GM23248 (cell line): ENCODE measurements at places on chromosomes 2 and 18. TPM values are rescaled to one million over a fixed set of nuclear protein-coding genes. Genes with fewer than 3 reads are reported as not detected.

DNA sequence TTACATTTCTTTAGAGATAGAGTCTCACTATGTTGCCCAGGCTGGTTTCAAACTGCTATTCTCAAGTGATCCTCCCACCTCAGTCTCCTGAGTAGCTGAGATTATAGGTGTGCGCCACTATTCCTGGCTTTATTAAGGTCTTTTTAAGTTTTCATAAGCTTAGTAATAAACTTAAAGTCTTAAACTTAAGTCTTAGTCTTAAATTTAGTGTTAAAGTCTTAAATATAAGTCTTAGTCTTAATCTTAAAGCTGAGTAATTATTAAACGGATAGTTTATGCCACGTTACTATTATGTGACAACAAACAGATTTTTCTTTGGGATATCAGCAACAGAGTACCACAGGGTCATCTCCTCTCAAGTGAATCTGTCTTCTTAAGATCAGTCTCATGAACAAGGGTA is 12.6 kb downstream of the FARP2 start:
- no peak for DNase-seq

ALLC gene
- total RNA-seq = not detected in 2 replicates

DNA sequence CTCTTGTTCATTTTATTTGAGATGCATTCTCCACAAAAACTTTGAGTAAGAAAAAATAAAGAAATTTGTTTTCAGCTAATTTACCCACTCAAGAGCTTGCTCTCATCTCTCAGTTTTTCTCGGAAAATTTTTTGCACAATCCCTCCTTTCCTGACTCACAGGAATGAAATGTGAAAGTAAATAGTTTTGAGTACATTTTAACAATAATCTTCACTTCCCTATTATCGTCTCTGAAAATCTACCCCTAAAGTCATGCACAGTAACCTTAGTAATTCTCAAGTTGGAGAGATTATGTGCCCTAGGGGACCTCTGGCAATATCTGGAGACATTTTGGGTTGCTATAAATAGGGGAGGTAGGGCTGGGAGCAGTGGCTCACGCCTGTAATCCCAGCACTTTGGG is 2.6 kb downstream of the CYB5A start:
- DNase-seq = peak; percentile 64

- no peak for DNase-seq
Observed at GRCh38 chr2:129611471-129611870, 368.0 kb upstream of the RAB6C start.

DNA sequence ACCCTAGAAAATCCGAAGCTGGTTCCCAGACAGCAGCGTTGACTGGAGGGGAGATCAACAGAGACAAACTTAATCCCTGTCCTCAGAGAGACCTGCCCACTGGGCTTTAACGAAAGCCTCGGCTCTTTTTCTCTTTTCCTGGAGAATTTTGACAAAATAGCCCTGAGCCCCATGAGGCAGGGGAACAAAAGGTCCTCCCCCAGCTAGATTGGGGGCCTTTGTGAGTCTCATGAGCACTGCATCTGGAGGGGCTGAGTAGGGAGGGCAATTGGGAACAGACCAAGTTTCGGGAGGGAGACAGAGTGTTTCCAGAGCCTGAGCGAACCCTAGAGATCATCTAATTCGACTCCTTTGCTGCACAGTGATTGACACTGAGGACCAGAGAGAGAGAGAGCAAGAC is 123.9 kb upstream of the HAAO start:
- DNase-seq = no peak

DNA sequence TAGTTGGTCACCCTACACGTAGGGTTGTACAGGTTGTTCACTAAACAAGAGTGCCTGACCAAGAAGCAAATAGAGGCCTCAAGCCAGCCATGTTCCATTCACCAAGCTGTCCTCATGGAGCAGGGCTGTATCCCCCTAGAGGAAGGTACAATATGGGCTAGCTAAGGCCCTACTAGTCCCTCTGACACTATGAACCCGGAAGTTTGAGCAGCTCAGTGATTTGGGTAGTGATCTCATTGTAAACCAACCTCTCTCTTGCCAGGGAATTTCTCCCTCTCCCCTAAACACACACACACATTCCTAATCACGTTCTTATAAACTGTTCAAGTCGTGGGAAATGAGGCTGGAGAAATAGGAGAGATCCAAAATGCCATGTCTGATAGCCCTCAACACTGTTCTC is 6.7 kb upstream of the CYS1 start:
- DNase-seq = no peak

DNA sequence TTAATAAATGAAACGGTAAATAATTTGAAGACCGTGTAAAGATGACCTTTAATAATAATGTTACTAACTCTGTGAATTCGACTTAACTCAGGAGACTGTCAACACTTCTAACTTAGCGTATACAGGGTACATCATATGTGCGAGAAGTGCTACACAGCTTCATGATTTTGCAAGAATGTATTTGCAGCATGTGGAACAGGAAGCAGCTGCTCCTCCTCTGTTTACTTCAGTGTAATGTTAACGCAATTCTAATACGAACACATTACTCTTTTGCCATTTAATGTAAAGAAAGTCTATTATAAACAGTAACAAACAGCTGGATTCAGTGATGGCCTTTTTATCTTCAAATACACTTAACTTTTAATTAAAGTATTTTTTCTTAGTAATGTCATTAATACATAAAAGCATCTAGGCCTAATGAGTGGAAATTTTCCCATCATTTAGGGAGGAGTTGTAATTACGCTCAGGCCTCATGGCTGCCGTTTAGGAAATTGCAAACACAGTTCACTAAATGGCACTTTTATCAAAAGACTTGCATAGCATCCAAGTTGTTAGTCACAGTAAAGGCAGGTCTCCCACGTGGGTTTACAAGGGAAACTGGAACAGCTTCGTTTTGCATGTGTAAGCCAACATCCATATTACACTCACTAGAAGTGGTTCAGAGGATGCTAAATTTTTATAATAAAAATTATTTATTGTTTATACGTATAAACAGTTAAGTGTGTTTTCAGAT is 635.7 kb downstream of the FBXO15 start:
- peak; percentile 43 for DNase-seq

DAPL1 gene
- total RNA-seq = not detected in 2 replicates

DNA sequence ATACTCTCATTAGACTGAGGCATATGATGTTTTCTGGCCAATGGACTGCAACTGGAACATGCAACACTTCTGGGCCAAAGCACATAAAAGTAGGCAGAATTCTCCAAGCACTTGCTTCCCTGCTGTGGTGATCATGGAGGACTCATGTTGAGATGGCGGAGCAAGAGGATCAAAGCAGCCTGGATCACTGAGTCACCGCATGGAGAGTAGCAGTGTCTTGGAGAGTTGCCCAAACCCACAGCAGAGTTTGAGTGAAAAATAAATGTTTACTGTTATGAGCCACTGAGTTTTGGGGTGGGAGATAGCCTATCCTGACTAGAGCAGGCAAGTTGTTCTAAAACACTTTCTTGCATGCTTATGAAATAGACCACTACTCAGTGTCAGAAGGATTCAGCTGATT is 359.5 kb downstream of the ZNF521 start:
- DNase-seq = peak; percentile 41

- no peak for DNase-seq
Observed at GRCh38 chr2:145015561-145015960, 495.6 kb upstream of the ZEB2 start.

TSPYL6 gene
- not detected in 2 replicates for total RNA-seq
